ENCODE measurements at places on chromosomes 4 and X.

GRCh38 chr4:153831245-153831644, 42.4 kb upstream of the SFRP2 start:
- DNase-seq: no peak

DNA sequence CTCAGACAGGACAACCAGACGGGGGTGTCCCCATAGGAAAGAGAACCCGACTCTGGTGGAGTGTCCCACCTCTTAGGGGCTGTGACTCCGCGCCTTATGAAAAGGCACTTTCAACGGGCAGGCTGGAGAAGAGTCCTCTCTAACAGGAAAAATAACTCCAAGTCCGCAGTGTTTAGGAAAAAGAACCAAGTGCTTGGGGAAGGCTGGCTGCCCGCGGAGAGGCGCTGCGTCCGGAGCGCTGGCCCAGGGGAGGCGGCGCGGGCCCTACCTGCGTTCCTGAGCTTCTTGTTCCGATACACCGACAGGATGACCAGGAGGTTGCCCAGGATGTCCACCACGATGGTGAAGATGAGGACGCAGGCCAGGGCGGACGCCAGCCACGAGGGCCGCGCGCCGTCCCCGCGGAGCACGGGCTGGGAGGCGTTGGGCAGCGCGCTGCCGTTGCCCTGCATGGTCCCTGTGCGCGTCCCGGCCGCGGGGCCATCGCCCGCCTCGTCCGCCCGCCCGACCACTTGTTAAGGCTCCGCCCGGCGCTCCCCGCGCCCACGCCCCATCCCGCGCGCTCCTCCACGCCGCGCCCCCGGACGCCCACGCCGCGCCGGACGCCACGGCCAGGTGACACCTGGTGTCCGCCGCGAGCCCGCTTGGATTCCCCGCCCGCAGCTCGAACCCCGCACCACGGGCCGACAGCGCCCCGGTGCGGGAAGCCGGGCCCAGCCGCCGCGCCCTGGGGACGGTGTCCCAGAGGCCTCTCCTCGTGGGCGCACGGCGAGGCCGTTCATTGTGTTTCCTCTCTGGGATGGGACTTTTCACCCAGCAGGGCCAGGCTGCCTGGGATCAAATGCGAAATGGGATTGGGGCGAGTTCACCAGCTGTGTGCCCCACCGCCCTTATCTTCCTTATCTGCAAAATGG, at the start of gene MTNR1A:
MTNR1A (minus strand) TSS at position 654 of the 914 bp plus-strand sequence; CDS start at position 452, 202 bp downstream.
- DNase-seq: no peak

DNA sequence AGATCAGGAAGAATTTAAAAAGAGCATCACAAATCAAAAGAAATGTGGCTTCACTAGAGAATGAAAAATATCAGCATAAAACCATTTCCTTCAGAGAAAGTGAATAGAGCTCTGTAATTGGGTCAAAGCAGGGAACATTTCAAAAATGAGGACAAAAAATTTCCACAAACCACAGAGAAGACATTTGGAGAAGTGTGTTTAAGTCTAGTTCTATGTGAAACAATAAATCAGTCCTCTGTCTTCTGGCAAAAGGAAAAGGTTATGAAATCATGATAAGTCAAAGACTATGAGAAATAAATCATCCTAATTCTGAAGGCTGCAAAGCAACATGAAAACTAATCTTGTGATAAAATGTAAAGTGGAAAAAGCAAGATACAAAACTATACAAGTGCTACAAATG, 27.9 kb downstream of the SMPX start:
- no peak for DNase-seq

GRCh38 chrX:119343856-119344255, 55.3 kb upstream of the SLC25A43 start:
- peak; percentile 3 for DNase-seq

DNA sequence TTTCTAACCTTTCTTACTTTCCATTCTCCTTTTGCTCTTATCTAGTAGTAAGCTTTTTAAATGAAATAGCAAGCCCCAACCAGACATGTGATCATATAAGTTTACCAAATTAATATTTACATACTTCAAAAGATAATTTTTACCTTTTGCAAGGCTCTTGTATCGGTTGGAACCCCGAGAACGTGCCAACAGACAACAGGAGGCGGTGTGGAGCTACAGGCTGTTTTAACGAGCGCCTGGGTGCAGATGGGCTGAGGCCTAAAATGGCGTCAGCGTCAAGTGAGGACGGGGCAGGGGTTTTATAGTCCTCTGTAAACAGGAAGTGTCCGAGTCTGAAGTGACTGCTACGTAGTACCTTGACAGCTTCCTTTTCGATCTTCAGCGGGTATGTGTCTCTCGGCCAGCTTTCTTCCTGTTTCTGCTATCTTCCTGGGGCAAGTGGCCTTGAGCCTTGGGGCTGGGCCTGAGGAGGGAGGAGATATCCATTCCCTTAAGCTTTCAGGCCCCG, 342.7 kb downstream of the GALNTL6 start:
- no peak for DNase-seq

DNA sequence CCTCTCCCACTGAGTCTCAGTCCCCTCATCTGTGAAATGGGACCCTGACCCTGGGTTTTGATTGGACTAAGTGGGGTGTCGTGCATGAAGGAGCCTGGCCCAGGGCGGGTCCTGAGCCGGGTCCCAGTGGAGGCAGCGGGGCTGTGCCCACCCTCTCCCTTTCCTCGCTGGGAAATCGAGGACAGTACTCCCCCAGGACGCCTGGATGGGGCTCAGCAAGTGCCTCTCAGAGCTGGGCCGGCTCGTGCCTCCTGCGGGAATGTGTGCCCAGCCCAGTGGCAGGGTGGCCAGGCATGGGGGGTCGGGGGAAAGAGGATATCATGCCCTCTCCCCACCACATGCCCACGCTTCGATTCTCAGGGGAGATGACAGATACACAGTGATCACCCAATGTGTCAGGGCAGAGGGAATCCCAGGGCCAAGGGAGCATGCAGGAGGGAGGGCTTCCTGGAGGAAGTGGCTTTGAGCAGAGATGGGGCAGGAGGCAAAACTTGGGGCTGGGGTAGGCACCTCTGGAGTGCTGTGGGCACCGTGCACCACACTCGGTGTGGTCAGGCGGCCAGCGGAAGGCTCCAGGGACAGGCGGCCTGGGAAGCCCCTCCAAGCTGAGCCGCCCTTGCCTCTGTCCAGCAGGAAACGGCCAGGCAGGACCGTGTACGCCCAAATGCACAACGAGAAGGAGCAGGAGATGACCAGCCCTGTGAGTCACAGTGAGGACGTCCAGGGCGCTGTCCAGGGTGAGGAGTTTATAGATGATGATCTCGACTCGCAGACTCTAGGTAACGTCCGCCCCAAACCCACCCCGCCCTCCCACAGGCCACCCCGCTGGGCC, 203.0 kb downstream of the AFAP1 start:
- DNase-seq: no peak

GRCh38 chrX:40474205-40474626, 106.6 kb upstream of the ATP6AP2 start:
- peak; percentile 20 for DNase-seq

- peak; percentile 51 for DNase-seq
Measured at GRCh38 chr4:183960046-183960420, 54.9 kb downstream of the STOX2 start.

- no peak for DNase-seq
Measured at GRCh38 chrX:20620306-20620705, 353.6 kb upstream of the RPS6KA3 start.

DNA sequence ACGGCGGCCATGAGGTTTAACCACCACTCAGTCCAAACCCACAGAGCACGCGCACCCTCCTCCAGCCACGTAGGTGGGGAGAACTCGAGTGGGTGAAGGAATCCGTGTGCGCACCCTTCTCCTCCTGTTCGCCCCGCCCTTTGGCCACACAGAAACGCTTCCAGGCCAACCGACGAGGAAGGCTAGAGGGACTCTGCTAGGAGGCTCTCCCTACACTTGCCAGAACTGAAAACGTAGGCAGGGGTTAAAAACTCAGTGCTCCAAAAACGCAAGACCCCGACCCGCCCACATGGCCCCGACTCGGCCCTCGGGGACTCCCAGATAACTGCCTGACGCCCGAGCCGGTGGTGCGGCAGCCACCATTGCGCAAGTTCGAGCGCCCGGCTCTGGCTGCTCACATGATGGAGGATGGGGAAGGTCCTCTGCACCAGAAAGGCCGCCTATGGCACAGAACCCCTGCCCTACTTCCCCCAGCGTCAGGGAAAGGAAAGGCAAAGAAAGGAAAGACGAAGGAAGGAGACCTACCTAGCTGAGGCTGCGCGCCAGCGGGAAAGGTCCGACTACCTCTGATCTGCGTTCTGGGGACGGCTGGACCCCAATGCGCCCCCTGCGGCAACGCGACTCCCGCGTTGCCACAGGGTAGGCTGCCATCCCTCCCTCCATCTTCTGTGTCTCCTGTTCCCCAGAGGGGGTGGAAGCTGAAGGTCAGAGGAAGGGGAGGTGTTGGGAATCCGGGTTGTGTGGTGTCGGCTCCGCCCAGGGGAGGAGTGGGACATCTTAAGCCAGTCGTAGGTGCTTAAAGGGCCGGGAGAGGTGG, 201.9 kb upstream of the AGTR2 start:
- DNase-seq: peak; percentile 44

- no peak for DNase-seq
Measured at GRCh38 chr4:170497112-170497511, 407.4 kb upstream of the AADAT start.

GRCh38 chr4:118350961-118351360, 1.8 kb downstream of the PRSS12 start:
- no peak for DNase-seq

DNA sequence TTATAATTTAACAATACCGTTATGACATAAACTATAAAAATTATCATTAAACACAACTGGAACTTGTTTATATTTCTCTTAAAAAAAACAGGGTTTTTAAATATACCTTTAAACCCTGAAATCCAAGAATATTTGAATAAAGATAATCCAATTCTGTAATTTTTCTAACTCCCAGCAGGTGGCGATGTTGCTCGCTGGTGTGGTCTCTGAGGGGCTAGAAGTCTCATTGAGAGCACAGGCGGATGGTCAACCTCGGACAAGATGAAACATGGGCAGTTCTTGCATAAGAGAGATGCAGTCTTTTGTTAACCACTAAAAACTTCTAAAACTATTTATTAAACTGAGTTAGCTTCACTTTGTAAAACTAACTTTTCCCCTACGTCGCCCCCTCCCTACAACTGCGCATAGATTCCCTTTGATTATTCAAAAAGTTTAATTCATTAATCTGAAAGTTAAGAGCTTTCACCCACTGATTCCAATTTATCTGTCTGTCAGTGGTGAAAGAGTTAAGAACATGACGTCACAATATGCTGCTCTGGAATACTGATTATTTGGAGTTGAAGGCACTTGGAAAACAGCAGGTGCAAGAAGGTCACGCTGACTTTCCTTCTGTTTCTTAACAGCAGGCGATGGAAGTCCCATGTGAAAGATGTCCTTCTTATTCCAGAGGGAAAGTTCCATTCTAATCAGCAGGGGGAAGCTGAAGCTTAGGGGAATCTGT, 29.5 kb downstream of the DMP1 start:
- no peak for DNase-seq

DNA sequence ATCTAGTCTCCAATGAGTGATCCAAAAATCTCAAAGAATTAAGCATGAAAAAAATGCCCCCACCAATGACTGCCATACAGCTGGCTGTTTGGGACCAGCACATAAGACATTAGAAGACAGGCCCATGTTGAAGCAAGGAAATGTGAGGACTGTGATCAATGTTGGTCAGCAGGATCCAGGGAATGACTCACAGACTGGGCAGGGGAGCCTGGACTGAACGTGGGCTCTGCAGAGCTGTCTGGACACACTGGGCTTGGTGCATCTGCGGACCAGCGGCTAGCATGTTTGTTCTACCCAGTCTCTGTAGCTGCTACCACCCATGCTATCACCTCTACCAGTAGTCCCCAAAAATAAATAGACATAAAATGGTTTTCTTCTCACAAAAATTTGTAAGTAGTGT, 108.6 kb downstream of the PALLD start:
- no peak for DNase-seq

- no peak for DNase-seq
Measured at GRCh38 chr4:128782076-128782715, 27.3 kb upstream of the JADE1 start.

DNA sequence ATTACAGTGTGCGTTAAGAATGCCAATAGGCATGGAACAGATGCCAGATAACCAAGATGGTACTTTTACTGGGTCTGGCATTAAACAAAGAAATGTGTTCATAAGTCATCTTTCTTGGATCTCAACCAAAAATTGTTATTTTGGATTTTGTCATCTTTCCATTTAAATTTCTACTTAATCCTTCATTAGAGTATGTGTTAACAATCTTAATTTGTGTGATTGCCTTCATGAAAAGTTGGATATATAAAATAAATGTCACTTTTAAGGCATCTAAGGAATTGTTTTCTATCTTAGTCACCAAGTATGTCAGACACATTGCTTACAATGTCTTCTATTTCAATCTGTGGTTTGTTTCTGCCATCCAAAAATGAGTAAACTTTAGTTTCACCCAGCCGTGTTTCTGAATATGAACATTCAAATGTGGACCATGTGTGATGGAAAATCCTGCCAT, 87.5 kb downstream of the PALLD start:
- DNase-seq: no peak

- DNase-seq: no peak
Measured at GRCh38 chrX:79130857-79131256, 13.6 kb upstream of the GPR174 start.

DNA sequence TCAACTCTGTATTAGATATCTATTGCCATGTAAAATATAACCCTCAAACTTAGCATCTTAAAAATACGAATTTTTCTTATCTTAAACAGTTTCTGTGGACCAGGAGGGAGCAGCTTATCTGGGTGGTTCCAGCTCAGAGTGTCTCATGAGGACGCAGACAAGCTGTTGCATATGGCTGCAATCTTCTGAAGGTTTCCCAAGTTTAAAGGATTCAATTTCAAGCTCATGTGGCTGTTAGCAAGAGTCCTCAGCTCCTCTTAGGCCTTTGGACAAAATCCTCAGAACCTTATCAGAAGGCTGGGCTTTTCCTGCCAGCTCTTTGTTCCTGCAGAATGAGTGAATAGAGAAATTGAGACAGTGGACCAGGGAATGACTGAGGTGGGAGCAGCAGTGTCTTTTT, 2.8 kb upstream of the CTSO start:
- DNase-seq: no peak

DNA sequence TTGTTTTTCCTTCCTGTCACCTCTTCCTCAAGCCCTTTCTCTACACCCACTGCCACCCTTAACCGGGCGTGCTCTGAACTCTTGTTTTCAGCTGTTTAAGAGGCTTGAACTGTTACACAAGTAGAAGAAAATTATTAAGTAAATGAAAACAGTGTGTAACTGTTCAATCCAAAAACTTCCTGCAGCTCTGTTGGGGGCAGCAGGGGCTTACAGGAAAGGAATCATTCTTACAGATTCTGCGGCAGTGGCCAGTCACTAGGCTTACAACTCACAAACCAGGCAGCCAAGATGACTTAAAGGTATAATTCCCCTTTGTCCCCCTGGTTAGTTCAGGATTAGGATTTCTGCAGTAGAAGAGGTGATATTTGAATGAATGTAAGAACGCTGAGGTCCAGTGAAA, 70.2 kb upstream of the ETNPPL start:
- no peak for DNase-seq

GRCh38 chr4:161841759-161842158, 322.0 kb downstream of the FSTL5 start:
- no peak for DNase-seq

GRCh38 chr4:79607979-79608378, 200.0 kb upstream of the GK2 start:
- DNase-seq: no peak
